ENCODE measurements at places on chromosomes 11 and 22. TPM values are rescaled to one million over a fixed set of nuclear protein-coding genes. Genes with fewer than 3 reads are reported as not detected.

The SCGB1A1 gene
- total RNA-seq: not detected

The OR4A15 gene
- total RNA-seq: not detected

The TUB gene
- 16.7 TPM for total RNA-seq

The MLC1 gene
- total RNA-seq: 0.31 TPM

The GLYAT gene
- total RNA-seq: not detected

The XKR3 gene
- not detected for total RNA-seq

The ENDOD1 gene
- 71.8 TPM for total RNA-seq

The APOBEC3H gene
- not detected for total RNA-seq

The TSPAN18 gene
- 15.2 TPM for total RNA-seq

The ADAMTS8 gene
- total RNA-seq: 5.3 TPM

The ILK gene
- 144 TPM for total RNA-seq

The UCP2 gene
- 18.0 TPM for total RNA-seq

The CHRDL2 gene
- 0.49 TPM for total RNA-seq

The MS4A15 gene
- not detected for total RNA-seq

The C11orf16 gene
- total RNA-seq: not detected

The FZD4 gene
- total RNA-seq: 40.5 TPM

The PHF5A gene
- total RNA-seq: 43.0 TPM

The CCDC85B gene
- 14.2 TPM for total RNA-seq
